DMS79 treated with DMSO at 0.1 percent for 48 hours (cell line): ENCODE measurements at places on chromosomes 11 and 22.

- DNase-seq, result no peak
Observed at GRCh38 chr22:22364207-22364606, 119.6 kb downstream of the VPREB1 start.

GRCh38 chr11:3885855-3886254, 30.4 kb downstream of the STIM1 start:
- no peak for DNase-seq

- DNase-seq, result no peak
Observed at GRCh38 chr11:16193897-16194381, 162.4 kb downstream of the SOX6 start.

- DNase-seq, result peak; percentile 22
Observed at GRCh38 chr11:64935359-64936081, at the start of gene GPHA2. TSS of gene GPHA2 (minus strand) at chr11:64935893. CDS start at chr11:64935460, 433 bp downstream.

DNA sequence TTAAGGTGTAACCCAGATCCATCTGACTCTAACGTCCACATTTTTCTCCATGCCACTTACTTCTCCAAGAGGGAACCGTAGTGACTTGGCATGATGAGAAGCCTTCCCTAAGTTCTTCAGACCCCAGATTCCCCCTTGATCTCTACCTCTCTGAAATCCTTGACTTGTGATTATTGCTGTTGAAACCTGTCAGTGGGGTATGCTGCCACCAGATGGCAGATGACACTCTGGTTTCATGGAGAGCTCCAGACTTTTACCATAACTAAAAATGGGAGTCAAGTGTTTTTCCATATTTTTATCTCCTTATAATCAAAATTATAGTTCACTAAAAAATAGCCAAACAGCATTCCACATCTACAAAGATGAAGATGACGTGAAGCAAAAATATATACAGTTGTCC, 504.2 kb downstream of the SOX6 start:
- DNase-seq, result no peak

DNA sequence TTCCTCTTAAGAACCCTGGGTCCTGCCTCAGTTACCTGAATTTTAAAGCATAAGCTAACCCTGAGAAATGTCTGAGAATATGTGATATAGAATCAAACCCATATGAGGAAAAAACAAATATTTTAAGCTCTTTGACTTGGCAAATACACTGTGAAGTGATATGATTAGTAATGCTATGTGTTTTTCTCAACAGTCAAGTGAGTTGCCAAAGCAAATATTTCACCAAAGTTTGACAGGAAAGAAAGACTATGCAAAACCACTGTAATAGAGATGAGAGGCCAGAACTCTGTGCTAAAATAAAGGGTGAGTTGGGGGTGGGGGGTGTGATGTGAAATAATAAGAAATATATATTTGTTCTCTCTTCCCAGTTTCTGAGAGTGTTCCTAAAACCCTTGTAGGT, 613.5 kb upstream of the CCDC179 start:
- no peak for DNase-seq

DNA sequence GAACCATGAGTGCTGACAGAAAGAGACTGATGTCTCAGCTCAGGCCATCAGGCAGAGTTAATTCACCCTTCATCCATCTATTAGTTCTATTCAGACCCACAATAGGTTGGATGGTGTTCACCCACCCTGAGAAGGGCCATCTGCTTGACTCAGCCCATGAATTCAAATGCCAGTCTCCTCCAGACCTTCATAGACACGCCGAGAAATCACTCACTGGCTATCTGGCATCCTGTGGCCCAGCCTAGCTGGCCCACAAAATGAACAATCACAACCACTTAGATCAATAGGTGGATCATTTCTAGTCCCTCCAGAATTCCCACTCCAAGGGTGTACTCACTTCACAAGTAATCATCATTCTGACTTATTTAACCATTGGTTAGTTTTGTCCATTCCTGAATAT, 58.2 kb downstream of the MYEOV start:
- DNase-seq, result no peak

DNA sequence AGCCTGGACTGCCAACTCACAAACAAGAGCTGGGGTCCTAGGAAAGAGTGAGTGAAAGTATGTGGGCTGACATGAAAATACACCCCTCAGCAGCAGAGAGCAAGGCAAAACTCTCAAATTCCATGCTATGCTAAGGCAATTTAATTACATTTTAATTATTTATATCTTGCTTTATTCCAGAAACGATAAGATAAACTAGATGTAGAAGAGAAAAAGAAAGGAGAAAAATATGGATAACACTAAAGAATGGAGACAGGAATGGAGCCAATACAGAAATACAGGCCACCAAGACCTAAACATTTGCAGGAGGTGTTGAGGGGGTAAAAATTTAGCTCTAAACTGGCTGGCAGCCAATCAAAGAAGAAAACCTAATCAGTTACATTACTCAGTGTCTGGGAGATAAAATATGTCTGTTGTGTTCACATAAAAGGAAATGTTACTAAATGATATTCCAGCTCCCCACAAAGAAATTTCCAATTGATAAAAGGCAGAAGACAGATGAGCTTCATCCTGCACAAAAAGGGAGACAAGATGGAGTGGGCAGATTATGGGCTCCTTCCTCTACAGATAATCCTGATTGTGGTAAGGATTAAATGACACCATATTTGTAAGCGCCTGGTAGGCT, 223.5 kb upstream of the BLID start:
- DNase-seq, result no peak

GRCh38 chr22:18145676-18146388, 4.1 kb upstream of the USP18 start:
- DNase-seq, result no peak

DNA sequence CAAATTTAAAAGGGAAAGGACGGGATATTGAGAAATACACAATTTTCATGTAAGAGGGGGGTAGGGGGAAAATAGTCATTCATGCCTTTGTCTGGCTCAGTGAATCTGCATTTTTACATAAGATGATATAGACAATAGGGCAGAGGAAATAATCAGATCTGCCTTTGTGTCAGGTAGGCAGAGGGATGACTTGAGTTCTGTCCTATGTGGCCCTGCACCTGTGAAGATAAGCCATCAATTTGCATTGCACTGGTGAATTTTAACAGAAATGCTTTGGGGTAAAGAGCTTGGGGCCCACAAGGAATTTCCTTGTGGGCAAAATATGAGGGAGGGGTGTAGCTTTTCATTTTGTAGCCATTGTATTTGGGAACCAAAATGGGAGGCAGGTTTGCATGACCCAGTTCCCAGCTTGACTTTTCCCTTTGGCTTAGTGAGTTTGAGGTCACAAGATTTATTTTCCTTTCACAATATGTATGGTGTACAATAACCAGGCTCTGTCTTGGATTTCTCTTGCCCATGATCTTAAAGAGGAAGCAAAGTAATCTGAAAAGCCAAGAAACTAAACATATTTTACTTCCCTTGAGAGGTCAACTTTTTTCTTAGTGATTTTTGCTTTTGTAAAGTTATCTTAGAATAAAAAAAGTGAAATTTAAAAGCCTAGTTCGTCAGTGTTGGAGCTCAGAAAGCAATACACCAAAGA, 77.7 kb upstream of the SORL1 start:
- no peak for DNase-seq

DNA sequence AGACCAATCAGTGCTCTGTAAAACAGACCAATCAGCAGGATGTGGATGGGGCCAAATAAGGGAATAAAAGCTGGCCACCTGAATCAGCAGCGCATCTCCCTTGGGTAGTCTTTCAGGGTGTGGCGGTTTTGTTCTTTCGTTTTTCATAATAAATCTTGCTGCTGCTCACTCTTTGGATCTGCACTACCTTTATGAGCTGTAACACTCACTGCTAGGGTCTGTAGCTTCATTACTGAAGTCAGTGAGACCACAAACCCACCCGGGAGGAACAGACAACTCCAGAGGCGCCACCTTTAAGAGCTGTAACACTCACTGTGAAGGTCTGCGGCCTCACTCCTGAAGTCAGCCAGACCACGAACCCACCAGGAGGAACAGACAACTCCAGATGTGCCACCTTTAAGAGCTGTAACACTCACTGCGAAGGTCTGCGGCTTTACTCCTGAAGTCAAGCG, 175.5 kb upstream of the PDGFD start:
- no peak for DNase-seq

- no peak for DNase-seq
Observed at GRCh38 chr11:48103621-48104567, 112.7 kb upstream of the OR4B1 start.

DNA sequence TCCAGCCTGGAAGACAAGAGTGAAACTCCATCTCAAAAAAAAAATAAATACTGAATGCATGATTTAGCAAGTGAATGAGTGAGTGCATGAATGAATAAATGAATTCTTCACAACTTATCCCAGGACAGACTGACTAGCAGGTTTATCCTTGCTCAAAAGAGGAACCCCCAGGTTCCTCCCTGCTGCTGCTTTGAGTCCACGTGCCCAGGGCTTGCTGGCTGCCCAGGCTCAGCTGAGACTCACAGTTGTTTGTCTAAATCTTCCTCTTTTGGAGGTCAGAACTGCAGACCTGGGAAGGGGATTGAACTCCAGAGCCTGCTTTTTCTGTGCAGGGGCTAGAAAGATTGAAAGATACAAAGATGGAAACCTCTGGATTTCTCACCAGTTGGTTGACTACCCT, 117.4 kb upstream of the TMEM45B start:
- no peak for DNase-seq

GRCh38 chr22:46129390-46130041, 20.8 kb upstream of the PPARA start:
- no peak for DNase-seq

GRCh38 chr11:126523441-126524205, 168.1 kb downstream of the ST3GAL4 start:
- DNase-seq, result no peak

- no peak for DNase-seq
Observed at GRCh38 chr22:40748388-40749355, 69.4 kb downstream of the MCHR1 start.

GRCh38 chr22:42328130-42328783, 57.8 kb upstream of the TCF20 start:
- no peak for DNase-seq

DNA sequence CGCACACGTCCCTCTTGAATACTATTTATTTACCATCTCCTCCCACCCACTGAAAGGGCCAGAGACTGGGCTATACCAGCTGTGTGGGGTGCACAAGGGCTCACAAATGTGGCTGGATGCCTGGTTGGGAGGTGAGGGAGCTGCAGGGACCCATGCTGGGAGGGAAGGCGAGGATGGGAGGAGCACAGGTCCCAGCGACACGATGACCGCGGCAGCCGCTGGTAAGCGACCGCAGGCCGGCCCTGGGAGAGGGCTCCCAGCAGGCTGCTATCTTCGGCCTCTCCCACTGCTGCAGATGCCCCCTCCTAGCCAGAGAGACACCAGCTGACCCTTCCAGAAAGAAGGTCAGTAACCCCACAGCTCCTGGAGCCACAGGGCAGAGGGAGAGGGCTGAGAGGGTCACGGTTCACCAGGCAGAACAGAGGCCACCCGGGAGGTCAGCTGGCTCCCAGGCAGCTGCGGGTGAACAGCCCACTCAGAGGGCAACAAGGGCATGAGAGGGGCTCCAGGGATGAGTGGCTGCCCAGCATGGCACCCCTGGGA, 163.9 kb downstream of the CRYBB2 start:
- no peak for DNase-seq

GRCh38 chr22:36461665-36462649, 19.5 kb downstream of the TXN2 start:
- DNase-seq, result peak; percentile 81

- no peak for DNase-seq
Observed at GRCh38 chr11:12174128-12174476, 63.7 kb downstream of the MICAL2 start.

GRCh38 chr11:10066441-10066840, 227.6 kb downstream of the SBF2 start:
- DNase-seq, result no peak

GRCh38 chr11:72686639-72687220, 12.5 kb upstream of the PDE2A start:
- no peak for DNase-seq

- DNase-seq, result no peak
Observed at GRCh38 chr11:66970807-66971442, 4.2 kb upstream of the C11orf86 start.

DNA sequence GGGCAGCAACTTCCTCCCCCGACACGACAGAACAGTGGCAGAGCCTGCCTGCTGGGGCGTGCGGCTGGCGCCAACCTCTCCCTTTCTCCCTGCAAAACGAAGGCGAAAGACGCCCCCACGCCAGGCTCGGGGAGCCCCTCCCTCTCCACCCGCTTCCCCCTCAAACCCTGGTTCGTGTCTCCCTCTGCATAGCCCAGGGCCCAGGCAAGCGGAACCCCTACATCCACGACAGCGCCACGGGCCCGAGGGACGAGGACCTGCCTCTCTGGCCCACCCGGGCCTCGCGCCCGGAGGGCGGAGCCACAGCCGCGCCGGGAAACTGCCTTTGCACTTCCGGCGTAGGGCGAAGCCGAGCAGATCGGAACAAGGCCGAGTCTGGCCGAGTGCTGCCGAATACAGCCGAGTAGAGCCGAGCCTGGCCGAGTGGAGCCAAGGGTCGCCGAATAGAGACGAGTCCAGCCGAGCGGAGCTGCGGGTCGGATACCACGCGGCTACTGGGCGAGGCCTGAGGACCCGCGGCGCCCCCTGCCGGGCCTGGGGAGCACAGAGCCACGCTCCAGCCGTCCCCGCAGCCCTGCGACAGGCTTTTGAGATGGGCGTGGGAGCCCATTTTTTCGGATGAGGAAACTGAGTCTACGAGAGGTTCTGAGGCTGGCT, 11.2 kb upstream of the C1QTNF6 start:
- peak; percentile 75 for DNase-seq

- DNase-seq, result no peak
Observed at GRCh38 chr11:71472357-71472885, 19.4 kb downstream of the NADSYN1 start.

- no peak for DNase-seq
Observed at GRCh38 chr22:24096758-24097115, 84.5 kb upstream of the SUSD2 start.

- no peak for DNase-seq
Observed at GRCh38 chr11:134634897-134635831, 223.1 kb upstream of the B3GAT1 start.

GRCh38 chr11:100550912-100551632, 136.0 kb upstream of the ARHGAP42 start:
- DNase-seq, result peak; percentile 14

GRCh38 chr11:66818231-66818955, 24.8 kb upstream of the RCE1 start:
- DNase-seq, result no peak

DNA sequence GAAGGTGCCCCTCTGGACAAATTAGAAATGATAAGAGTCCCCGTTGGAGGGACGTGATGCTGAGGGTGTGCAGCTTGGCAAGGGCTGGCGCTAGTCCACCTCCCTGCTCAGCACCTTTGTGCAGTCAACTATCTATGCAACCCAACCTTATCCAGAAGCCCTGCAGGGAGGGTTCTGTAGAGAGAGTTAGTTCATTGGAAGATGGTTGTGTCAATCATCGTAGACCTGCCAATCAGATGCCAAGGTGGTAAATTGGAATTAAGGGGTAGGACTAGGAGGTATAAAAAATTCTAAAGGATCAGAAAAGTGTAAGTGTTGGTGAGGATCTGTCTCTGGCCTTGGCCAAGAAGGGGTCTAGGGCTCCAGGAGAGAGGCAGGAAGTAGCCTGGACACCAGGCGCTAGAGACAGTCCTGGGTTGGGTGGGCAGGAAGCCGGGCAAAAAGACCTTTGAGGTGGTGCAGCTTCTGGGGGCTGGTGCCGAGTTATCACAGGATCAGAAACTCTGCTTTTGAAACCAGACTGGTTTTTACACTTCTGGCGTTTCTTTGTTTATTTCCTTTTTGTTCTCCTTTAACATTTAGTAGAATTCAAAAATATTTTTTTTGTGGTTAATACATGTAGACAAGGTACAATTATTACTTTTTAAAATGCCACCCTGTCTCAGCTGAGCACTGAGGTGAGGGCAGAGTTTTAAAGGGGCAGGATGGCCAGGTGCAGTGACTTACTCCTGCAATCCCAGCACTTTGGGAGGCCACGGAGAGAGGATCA, 1.6 kb downstream of the C1QTNF6 start:
- no peak for DNase-seq
